ENCODE measurements at places on chromosomes 12 and 14.

GRCh38 chr12:15584366-15585041, 204.7 kb downstream of the EPS8 start:
- DNase-seq, result peak; percentile 69

DNA sequence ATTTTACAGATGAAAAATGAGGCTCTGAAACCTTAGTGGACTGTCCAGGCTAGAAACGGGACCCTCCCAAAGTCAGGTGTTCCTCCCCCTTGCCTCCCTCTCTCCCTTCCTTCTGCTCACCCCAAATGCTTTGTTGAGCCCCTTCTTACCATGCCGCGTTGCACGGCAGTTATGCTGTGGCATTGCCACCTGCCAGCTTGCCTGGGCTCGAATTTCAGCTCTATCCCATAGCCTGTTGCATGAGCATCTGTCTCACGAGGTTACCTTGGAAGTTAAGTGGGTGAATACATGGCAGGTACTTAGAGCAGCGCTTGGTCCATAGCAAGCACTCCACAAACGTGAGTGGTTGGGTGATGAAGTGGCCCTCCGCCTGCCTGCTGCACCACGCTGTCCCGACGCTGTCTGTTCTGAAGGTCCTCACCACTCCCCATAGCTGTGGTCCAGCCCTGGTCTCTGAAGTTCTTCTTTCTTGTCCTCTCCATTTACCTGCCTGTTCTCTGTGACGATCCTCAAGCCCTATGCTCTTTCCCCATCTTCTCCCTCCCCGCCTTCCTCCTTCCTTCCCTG, 269.9 kb downstream of the CACNA1C start:
- DNase-seq, result no peak

- DNase-seq, result no peak
Measured at GRCh38 chr12:109064143-109064542, 11.8 kb downstream of the USP30 start.

DNA sequence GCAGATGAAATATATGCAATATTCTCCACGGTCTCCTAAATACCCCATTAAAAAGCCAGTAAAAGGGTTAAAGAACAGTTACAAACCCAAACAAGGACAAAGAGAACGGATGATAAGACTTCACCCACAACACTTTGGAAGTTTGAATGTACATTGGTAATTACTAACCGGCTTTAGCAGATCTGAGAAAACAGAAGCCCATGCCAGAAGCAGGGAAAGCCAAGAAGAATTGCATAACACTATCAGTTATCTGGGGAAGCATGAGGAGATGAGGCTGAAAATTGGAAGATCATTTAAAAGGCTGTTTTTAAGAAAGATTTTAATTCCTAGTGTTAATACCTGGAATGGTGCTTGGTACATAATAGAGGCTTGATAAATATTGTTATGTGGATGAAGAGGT, 55.6 kb upstream of the MYBPC1 start:
- no peak for DNase-seq

GRCh38 chr12:122368361-122369073, 54.0 kb downstream of the CLIP1 start:
- DNase-seq, result no peak

DNA sequence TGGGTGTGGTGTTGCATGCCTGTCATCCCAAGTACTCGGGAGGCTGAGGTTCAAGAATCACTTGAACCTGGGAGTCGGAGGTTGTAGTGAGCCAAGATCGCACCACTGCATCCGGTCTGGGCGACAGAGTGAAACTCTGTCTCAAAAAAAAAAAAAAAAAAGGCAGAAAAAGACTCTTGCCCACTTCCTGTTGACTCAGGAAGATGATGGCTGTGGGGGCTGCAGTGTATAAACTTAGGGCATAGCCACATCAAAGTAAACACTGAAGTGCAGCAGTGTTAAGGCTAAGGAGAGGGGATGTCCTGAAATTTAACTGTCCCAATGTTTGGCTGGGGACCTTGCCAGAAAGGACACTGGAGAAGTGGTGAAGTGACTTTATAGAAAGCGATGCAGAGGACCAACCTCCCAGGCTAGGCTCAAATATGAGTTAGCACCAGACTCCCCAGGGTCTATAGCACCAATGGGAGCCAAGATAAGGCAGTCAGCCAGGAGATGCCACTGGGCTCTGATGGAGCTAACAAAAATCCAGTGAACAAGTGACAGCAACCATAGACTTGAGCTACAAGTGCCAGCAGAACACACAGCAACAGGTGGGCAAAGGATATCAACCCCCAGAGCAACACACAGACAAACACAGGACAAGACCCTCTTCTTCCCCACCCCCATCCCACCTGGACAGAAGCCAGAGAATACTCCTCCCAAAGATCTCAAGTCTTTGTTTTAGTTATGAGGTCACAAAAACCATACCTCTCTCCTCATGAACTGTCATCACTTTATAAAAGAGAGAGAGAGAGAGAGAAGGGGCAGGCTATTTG, 28.0 kb downstream of the NELL2 start:
- DNase-seq, result no peak

DNA sequence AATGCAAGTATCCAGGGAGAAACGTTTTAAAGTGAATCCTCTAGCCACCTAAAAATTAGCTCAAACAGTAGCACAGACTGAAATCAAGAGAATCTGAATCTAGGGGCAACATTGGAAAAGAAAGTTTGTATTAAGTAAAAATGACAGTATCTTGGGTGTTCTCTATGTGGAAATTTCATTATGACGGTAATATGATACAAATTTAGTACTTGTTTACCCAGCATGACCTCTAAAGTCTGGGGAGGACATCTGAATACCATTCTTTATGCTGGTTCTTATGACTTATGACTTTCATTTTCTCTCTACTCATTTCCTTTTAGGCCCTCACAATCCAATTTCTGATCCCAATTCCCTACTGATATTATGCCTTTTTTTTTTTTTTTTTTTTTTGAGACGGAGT, 14.0 kb downstream of the GTSF1 start:
- DNase-seq, result no peak

DNA sequence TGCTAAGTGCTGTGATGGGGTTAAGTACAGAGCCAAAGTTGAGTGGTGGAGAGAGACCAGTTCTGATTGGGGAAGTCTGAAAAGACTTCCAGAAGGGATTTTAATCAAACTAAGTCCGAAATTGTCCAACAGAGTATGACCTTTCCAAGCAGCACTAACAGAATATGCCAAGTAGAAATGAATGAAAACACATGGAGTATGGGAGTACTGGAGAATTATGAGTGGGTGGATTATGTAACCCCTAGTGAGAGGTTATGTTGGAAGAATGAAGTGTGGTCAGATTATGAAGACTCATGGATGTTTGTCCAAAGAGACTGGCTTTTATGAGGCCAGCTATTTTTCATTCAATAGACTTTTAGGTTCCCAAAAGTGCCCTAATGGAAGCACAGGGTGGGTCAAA, 94.0 kb upstream of the PLEKHA5 start:
- no peak for DNase-seq

DNA sequence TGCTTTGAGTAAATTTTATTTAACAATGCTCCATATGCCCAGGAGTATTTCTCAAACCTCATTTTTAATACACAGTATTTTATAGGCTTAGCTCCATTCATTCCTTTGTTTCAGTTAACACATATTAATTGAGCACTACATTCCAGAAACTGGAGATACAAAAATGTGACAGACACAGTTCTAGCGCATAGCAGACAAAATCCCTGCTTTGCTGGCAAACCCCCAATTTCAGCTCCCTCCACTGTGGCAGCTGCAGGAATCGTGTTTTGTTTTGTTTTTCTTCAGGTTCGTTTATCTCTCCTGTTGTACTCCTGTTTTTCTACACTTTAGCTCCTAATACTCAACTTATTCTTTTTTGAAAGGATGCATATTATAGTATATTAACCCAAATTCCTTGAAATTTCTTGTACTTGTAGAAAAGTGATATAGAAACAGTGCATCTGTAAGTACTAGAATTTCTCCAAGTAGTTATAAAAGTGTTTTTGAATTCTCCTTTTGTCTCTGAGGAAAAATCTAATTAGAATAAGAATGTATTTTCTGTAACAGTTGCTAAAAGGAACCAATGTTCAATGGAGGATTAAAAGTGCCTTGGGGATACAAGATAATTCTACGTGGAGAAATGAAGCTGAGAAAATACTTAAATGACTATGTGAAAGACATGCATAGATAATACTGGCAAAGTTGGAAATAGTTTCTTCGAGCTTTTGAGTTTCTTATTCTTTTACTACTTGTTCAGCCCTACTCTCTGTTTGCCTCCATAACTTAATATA, 6.4 kb upstream of the RAB21 start:
- DNase-seq, result peak; percentile 29

Measured in fibroblast of skin of scalp (primary cell).